ENCODE measurements at places on chromosomes 12 and 14.

- no peak for DNase-seq
These were observed 42.8 kb downstream of the AMN start for GRCh38 chr14:102965282-102965681.

DNA sequence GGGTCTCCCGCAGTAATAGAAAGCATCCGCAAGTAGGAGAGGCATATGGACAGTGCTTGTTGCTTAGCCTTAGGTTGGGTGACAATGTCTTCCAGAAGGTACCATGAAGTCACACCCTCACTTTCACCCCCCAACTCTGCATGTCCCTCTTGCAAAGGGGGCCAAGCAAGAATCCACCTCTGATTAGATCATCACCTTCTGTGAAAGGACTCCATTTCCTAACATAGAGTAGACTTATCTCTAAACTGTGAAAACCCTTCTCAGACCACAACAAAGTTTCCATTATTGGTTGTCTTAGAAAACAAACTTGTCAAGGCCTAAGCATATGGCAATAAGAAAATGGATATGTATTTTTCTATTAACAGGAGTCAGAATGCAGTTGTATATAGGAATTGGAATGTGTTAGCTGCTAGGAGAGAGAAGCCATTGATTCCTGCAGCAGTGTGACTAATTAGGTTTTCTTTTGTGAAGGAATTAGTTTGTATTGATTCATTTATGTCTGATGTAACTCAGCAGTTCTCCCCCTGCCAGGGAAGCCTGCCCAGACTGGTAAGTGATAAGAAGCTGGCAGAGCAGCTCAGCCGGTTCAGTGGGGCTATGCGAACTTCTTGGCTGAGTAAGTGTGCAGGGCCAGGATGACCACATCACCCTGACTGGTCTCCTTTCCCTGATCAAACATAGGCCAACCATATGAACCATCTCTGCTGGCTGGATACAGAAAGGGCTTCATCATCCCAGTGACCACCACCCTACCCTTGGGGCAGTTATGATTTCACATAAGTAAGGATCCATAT is 107.3 kb upstream of the CCDC196 start:
- no peak for DNase-seq

DNA sequence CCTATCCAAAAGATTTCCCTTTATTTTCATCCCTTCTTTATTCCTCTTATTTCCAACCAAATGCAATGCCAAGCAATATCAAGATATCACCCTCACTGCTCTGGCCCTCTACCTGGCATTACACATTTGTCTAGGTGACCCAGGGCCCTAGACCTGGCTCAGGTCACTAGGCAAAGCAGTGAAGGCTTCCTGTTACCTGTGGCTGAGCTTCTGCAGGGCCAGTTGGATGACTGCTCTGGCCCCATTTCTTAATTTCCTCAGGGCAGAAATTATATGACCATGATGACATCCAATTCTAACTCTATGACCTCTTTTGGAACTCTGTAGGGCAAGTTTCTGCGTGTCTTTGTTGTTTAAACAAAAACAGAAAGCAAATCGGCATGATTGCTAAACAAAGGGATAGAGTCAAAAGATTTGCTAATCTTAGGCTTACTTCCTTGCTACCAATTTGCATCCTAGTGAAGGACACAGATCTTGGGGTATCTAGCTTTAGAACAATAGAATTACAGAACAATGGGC is 7.4 kb upstream of the CCDC198 start:
- DNase-seq = no peak

DNA sequence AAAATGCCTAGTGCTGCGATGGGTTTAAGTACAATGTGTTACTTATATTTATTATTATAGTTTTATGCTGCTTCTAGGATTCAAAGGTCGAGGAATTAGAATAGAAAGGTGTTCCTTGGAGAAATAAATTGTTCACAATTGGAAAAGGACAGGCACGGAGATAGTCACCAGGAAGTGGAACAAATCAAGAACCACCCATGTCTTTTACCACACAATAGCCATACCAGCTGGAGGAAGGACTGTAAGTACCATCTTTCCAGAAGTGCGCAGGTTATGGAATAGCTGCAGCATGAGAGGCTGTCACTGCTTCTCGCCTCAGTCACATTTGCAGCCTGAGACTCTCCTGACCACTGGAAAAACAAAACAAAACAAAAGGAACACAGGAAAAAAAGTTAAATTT is 40.5 kb upstream of the MANSC4 start:
- DNase-seq = no peak

- DNase-seq = no peak
These were observed 163.3 kb upstream of the DIO3 start for GRCh38 chr14:101398011-101398410.

- no peak for DNase-seq
These were observed 128.8 kb downstream of the CHST11 start for GRCh38 chr12:104585448-104586055.

DNA sequence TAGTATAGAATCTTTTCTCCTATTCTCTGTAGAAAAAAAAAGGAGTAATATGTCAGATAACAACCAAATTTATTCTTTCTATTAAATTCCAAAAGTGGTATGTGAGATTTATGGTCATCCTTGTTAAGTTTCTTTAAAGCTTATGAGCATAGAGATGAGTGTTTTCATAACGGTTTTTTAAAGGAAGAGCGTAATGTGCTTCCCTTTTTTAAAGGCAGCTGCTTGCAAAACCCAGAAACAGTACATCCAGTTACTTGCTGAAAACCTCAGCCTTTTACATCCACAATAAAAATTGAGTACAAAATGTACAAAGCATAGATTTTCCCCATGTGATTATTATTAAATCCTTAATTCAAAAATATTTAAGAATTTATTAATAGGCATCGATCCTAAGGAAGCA is 53.6 kb upstream of the CD163 start:
- peak; percentile 67 for DNase-seq

DNA sequence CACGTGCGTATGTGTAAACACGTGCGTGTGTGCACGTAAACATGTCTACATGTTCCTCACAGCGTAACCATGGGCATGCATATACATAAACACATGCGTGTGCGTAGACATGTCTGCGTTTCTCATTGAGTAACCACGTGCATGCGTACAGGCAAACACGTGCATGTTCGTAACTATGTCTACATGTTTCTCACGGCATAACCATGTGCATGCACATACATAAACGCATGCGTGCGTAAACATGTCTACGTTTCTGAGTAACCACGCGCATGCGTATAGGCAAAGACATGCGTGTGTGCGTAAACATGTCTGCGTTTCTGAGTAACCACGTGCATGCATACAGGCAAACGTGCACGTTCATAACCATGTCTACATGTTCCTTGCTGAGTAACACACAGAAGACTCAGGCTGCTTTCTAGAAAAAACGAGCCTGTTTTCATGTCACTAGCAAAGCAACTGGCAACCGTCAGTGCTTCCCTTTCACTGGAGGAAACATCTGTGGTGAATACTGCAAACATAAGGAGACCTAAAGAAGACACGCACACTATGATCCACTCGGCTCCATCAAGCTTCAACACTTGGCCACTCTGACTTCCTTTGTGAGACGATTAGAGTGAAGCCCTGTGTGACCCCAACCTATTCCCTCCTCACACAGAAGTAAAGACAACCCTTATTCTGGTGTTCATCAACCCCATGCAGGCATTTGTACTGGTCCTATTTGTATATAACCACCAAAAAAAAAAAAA is 28.8 kb downstream of the POLE start:
- no peak for DNase-seq

DNA sequence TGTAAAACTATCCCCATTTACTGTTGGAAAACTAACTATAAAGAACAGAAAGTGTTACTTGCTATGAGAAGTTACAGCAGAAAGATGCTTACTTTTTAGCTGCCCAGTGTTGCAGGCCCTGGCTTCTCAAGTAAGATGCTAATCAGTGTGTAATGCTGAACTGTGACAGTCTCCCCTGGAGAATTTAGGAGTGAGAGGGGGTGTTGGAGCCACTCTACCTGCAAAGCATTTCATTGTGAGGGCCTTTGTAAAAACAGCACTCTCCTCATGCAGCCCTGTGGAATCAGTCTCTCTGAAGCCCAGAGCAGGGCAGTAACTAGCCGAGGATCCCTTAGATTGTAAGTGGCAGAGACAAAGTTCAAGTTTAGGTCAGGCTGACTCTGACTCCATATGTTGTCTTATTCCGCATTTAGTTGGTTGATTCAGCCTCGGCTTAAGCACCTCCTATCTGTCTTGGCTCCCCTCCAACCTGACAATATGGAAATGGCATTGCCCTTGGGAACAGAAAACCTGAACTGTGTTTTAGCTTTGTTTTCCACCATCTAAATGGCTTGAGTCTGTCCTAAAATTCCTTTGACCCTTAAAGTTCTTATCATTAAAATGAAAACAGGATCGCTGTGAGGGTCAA is 141.3 kb downstream of the PRKCH start:
- DNase-seq = no peak

- DNase-seq = peak; percentile 55
These were observed 1.4 kb downstream of the AKT1 start for GRCh38 chr14:104794099-104794498.

DNA sequence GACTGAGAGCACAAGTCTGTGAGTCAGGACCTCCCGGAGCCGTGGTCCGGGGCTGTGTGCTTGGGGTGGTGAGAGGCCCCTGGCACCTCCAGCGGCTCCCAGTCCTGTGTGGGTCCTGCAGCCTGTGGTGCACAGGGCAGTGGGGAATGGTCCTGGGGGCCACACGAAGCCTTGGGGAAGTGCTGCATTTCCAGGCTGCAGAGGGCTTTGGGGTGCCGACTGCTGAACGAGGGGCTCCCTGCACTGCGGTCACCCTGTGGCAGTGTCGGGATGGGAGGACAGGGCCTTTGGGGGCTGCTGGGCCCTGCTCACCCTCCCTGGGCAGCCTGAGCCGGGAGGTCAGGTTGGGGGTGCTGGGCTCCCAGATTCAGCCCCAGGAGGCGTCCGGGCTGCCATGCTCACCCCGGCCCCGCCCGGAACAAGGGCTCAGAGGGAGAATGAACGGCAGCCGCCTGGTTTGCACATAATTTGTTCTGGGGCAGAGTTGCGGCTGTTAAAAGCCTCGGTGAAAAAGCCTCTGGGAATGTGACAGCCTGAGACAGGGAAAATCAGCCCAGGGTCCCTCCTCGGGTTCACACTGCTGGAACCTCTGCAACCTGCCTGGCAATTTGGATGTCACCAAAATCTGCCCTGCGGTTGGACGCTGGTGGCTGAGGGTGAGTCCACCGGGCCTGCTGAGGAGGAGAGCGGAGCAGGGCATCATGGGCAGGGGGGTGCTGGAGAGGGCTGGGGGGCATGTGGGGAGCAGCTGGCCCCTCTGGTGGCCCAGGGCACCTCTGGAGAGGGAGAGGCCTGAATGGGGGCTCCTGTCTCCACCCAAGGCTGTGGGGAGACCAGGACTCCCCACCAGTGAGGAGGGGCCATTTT is 109.2 kb downstream of the KIF26A start:
- no peak for DNase-seq

DNA sequence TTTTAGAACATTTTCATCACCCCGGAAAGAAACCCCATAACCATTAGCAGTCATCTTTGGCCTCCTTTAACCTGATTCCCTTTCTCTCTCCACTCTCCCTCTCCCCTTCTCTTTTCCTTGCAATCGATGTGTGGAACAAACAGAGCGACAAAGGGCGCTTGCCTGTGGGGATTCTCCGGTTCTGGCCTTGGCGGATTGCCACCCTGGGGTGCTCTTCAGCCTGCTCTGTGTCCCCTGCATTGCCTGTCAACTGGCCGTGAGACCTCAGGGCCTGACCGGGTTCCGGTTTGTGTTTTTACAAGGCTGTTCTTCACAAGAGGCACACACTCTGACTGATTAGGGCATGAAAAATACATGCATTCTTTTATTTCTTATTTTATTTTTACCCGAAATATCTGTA is 27.8 kb downstream of the LRTM2 start:
- no peak for DNase-seq

DNA sequence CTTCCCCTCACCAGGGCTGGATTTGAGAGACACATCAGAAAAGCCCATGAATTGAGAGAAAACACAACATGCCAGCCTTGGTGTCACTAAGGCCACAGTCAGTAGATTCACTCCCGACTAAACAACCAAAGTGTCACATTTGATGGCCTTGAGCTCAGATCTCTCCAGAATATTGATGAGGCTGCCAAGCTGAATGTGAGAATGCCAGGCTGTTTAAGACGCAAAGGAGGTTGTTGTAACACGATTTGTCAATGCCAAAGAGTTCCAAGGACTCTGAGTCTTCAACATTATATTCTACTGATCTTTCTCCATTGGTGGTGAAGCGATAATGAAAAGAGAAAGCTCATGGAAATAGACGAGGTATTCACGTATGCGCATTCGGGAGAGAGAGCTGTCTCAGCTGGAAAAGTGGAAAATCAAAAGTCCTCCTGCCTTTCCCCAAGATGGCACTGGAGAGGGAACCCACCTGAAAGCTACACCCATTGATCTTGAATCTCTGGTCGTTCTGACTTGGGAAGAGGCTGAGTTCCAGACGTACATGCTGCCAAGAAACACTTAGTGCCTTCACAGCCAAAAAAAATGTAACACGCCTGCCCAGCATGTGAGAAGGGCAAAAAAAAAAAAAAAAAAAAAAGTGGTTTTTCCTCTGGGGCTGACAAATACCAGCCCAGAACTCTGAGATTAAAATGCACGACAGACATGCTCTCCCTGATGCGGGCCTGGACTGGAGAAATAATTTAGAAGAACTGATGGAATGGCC is 1159.6 kb downstream of the VRK1 start:
- no peak for DNase-seq

- no peak for DNase-seq
These were observed 17.4 kb upstream of the SERPINA6 start for GRCh38 chr14:94340533-94340932.

- DNase-seq = no peak
These were observed 63.2 kb upstream of the LTA4H start for GRCh38 chr12:96098631-96099030.

- no peak for DNase-seq
These were observed 170.6 kb upstream of the CCDC196 start for GRCh38 chr14:66315548-66315947.

DNA sequence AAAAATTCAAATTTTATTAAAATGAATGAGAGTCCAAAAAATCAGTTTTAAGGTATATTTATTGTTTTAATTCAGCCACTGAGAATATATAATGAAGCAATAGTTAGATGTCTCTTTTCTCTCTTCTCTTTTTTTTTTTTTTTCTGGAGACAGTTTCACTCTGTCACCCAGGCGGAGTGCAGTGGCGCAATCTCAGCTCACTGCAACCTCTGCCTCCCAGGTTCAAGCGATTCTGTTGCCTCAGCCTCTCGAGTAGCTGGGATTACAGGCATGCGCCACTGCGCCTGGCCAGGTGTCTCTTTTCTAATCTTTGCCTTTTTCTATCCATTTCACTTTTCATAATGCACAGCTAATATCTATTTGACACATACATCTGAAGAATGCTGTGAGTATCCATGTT is 307.1 kb upstream of the RGS6 start:
- DNase-seq = peak; percentile 9
